ENCODE measurements at places on chromosomes 3 and 15. TPM values are rescaled to one million over a fixed set of nuclear protein-coding genes. Genes with fewer than 3 reads are reported as not detected.

GRCh38 chr3:34016925-34017587, 218.6 kb downstream of the PDCD6IP start:
- DNase-seq: no peak

DNA sequence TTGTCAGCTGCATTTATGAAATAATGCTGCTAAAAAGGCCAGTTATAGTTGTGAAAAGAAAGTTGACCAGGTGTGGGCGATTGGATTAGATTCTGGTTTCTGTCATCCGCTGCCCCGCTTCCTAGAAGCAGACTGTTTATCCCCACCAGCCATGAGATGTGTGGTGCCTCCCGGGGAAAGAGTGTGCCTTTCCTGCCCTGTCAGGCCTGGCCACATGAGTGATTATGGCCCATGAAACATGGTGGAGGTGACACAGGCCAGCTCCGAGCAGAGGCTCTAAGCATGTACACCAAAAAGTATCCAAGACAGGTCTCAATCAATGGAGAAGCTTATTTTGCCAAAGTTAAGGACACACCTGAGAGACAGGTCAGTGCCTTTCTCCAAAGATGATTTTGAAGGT, 85.4 kb upstream of the ABHD2 start:
- peak; percentile 39 for DNase-seq

- no peak for DNase-seq
These were observed 22.7 kb upstream of the STARD5 start for GRCh38 chr15:81346611-81347010.

DNA sequence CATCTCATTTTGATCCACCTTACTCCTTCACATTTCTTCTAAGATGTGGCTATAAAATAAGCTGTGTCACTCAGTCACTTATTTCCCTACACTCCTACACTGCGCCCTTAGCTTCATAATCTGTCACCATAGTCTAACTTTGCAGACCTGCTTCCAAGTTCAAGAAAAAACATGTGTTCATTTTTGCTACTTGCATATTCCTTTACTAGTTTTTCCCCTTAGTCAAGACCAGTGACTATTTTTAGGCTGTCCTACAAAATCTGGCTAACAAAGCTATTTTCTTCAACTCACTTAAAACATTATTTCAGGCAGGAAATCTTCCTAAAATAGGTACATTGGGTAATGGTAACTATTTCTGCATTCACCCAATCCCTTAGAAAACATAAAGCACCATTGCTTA, 272.5 kb downstream of the TBC1D5 start:
- DNase-seq: no peak

GRCh38 chr15:83769411-83769999, 115.6 kb downstream of the ADAMTSL3 start:
- no peak for DNase-seq

DNA sequence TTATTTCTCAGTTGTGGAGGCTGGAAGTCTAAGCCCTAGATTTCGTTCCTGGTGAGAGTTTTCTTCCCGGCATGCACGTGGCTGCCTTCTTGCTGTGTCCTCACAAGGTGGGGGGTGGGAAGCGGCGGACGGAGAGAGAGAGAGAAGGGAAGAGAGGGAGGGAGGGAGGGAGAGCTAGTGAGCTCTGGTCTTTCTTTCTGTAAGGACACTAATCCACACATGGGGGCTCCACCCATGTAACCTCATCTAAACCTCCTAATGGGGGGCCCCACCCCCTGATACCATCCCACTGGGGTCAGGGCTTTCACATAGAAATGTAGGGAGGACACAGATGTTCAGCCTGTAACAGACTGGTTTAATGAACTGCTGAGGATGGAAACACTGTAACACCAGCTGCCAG, 7.3 kb downstream of the FBLN2 start:
- DNase-seq: no peak

DNA sequence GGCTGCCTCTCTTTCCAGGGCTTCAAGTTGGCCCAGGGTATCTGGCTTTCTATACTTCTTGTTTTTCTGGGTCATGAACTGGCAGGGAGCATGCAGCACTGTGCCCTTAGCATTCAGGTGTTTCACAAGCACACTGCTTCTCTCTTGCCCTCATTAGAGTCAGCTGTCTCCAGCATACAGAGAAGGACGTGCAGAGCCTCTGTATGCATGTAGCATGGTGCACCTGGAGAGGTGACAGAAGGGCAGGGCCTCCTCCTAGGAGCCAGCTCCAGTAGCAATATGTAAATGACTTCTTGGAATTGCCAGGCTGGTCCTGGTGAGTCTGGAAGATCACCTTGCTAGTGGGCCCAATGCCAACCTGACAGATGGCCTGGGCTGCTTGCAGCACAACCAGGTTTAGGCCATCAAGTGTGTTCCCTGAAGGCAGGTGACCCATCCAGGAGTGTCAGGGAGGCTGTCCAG, 44.8 kb upstream of the ATP2C1 start:
- no peak for DNase-seq

Gene SLC24A5
- total RNA-seq: 3.6 TPM

Gene SLC22A14
- 0.45 TPM for total RNA-seq

Gene TMED3
- total RNA-seq: 137 TPM

Gene MYEF2
- 4.3 TPM for total RNA-seq

All from lower leg skin (tissue), 4 donors.